ENCODE measurements at places on chromosomes 16 and 17.

- no peak for DNase-seq
Observed at GRCh38 chr16:9286930-9287329, 195.5 kb downstream of the HAPSTR1 start.

DNA sequence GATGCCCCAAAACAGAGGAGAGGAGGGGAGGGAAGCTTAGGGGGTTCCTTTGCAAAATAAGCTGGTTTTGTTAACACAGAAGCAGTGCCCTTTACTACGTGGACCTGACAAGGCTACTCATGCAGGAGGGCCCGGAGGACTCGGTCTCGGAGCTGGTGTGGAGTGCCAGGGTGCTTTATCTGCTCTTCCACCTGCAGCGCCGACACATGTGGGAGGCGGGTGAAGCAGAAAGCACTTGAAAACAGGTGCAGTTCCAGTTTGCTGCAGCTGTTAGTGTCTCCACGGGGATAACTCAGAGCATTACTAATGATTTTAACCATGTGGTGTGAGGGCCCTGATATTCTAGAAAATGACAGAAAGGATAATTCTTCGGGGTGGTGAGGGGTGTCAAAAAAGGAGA, 35.0 kb upstream of the MNT start:
- DNase-seq: no peak

GRCh38 chr17:19830061-19830460, 37.7 kb downstream of the ULK2 start:
- DNase-seq: no peak

- DNase-seq: no peak
Observed at GRCh38 chr16:89038221-89038721, 55.4 kb upstream of the ACSF3 start.

- no peak for DNase-seq
Observed at GRCh38 chr16:80602894-80603293, 62.1 kb downstream of the DYNLRB2 start.

DNA sequence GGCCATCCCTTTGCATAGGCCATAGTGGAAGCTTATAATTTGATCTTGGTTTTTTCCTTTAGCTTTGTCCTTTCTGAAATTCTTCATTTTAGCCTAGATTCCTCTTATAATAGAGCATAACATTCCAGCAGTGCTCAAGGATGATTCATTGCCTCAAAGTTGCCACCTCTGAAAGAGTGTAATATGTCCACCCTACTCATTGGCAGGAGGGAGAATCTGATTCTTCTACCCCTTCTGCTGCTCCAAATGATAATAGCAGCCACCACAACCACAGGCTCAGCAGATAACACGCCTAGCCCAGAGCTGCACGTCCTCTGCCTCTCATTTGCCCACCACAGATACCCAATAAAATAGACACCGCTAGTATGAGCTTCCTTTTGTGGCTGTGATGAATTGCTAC, 337.4 kb upstream of the HSBP1 start:
- DNase-seq: no peak

GRCh38 chr16:68332411-68333121, 21.7 kb downstream of the PRMT7 start:
- DNase-seq: no peak

DNA sequence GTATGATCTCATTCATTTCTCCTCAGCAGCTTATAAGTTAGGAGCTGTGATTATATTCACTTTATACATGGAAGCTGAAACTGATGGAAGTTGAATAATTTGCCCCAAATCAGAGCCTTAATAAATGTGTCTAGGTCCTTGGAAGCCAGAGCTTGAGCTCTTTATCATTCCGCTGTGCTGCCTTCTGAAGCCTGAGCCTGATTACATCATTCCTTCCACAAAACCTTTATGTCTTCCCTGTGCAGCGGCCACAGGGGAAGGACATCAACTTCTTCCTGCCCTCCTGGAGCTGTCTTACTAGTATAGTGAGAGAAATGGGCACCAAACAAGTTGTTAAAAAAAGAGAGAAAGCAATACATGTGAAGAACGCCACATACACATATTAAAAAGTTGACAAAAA, 6.8 kb downstream of the TNRC6C start:
- no peak for DNase-seq

DNA sequence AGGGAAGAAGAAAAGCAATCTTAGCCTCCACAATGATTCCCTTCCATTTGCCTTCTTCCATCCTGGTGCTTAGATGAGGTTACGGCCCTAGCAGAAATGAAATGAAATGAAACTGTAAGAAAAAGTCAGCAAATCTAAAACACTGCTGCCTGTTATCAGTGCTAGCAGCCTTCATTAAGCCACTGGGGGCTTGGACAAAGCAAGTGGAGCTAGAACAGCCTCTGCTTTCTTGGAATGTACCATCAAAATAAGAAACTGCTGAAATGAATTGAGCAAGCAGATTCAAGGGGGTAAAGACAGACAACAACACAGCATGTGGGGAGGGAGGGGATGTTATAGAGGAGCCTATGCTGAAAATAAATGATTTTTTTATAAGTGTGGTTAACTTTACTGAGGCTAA, 5.1 kb downstream of the ANKFN1 start:
- DNase-seq: no peak
